Right renal cortex interstitium (tissue), 3 donors: ENCODE measurements at places on chromosomes 7 and 10. TPM values are rescaled to one million over a fixed set of nuclear protein-coding genes. Genes with fewer than 3 reads are reported as not detected.

The POLR2J2 gene
- polyA plus RNA-seq = 2.7 TPM

The COL17A1 gene
- polyA plus RNA-seq = 0.29 TPM

The UPK3BL2 gene
- polyA plus RNA-seq = 5.0 TPM

The PLEKHS1 gene
- not detected for polyA plus RNA-seq

The LRGUK gene
- 1.9 TPM for polyA plus RNA-seq

The PTPRZ1 gene
- 5.5 TPM for polyA plus RNA-seq

The HACD1 gene
- 13.4 TPM for polyA plus RNA-seq

The OR2A7 gene
- polyA plus RNA-seq = 9.2 TPM

The FXYD4 gene
- polyA plus RNA-seq = not detected

The CPED1 gene
- 42.1 TPM for polyA plus RNA-seq

The AIFM2 gene
- 4.5 TPM for polyA plus RNA-seq

The MARVELD1 gene
- 46.2 TPM for polyA plus RNA-seq

The WDFY4 gene
- polyA plus RNA-seq = 1.9 TPM

The NKX1-2 gene
- not detected for polyA plus RNA-seq

The TET1 gene
- 11.7 TPM for polyA plus RNA-seq

The PRTFDC1 gene
- polyA plus RNA-seq = 51.9 TPM

The HECTD2 gene
- polyA plus RNA-seq = 26.9 TPM

The HMX3 gene
- polyA plus RNA-seq = not detected

The PON3 gene
- 1.8 TPM for polyA plus RNA-seq

The CCDC71L gene
- polyA plus RNA-seq = 7.4 TPM

The GRIFIN gene
- not detected for polyA plus RNA-seq

The ADCYAP1R1 gene
- polyA plus RNA-seq = 0.69 TPM

The FGFR2 gene
- 96.1 TPM for polyA plus RNA-seq

The FKBP6 gene
- 0.26 TPM for polyA plus RNA-seq

The MALSU1 gene
- 49.1 TPM for polyA plus RNA-seq

The KLF6 gene
- polyA plus RNA-seq = 45.5 TPM
